ENCODE measurements at places on chromosomes 11 and 22. TPM values are rescaled to one million over a fixed set of nuclear protein-coding genes. Genes with fewer than 3 reads are reported as not detected.

Gene MAP6
- 1.8 TPM for total RNA-seq

Gene SLC22A9
- not detected for total RNA-seq

Gene STT3A
- 98.5 TPM for total RNA-seq

Gene RIN1
- total RNA-seq, result 36.4 TPM

Gene ACR
- total RNA-seq, result 0.11 TPM

Gene SLC22A8
- total RNA-seq, result not detected

Gene MMP3
- total RNA-seq, result 0.28 TPM

Gene FREY1
- total RNA-seq, result 0.96 TPM

Gene POTEH
- not detected for total RNA-seq
